Renal cortical epithelial cell (primary cell): ENCODE measurements at places on chromosomes 7 and 10. TPM values are rescaled to one million over a fixed set of nuclear protein-coding genes. Genes with fewer than 3 reads are reported as not detected.

DNA sequence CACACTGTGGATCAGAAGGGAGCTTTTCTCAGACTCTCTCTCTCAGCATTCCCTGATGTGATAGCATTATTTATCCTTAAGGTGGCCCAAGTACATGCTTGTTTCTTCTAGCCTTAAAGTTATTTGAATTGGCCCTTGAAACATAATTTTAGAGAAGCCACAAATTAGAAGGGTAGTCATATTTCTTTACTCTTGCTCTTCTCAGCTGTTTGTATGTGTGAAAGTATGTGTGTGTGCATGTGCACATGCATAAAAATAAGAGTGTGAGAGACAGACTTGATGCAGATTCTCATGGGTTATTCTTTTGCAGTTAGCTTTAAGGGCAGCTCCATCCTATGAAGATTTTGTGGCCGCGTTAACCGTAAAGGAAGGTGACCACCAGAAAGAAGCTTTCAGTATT lies 50.1 kb downstream of the PLEKHA8 start:
- DNase-seq, result no peak

DNA sequence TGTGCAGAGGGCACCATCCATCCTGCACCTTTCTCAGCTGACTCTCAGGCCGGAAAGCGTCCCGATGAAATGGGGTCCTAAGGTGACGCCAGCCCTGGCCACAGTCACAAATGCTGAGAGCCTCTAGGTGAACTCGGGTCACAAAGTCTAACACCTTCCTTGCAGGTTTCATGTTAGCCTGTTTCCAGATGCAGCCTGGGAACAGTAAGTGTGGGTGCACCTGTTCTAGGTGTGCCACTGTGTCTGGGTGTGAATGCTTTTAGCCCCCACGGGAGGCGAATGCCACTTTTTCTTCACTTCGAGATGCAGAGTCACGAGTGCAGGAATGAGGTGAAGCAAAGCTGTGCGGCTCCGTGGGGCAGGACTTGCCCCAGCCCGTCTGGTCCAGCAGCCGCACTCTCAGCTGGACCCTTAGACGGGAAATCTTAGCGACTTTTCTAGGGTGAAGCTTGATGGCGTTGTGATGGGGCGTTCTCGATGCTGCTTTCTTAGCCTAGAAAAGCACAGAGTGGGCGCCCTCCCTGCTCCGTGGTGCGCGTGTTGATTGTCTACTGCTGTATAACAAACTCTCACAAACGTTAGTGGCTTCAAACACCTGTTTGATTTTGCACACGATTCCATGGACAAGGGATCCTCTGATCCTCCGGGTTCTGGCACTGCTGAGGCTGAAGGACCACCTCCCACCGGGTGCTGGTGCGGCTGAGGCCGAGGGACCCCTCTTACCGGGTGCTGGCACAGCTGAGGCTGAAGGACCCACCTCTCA lies 13.6 kb upstream of the VIPR2 start:
- no peak for DNase-seq

The ZNF735 gene
- not detected in 2 replicates for total RNA-seq

DNA sequence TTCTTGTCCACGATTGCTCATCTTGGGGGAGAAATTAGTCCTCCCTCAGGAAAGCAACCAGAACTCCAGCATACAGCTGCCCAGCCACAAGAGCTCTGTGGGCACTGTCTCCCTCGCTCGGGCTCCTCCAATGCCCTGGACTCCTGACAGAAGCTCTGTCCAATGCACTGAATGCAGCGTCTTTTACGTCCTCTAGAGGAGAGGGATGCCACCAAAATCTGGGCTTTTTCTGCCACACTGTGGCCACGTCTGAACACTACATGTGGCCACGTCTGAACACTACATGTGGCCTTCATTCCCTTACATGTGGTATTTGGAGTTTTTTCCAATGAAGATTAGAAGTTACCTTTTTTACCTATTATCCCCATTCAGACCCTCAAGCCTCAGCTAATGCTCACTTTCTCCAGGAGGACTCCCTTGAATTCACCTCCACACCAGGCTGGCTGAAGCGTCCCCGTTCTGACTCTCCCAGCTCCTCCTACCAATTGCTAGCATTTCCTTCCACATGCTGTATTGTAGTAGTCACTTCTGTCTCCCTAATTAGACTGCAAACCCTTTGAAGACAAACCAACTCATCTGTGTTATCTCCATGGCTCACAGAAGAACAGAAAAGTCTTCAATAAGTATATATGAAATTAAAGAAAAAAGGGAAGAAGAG lies 134.3 kb upstream of the PDE1C start:
- peak; percentile 68 for DNase-seq

The C10orf71 gene
- total RNA-seq, result not detected in 2 replicates

- DNase-seq, result no peak
These were observed 195.7 kb downstream of the TSPAN12 start for GRCh38 chr7:120662291-120662690.

- DNase-seq, result no peak
These were observed 54.2 kb downstream of the MET start for GRCh38 chr7:116726149-116726548.

GRCh38 chr10:48740988-48741387 lies 56.3 kb downstream of the WDFY4 start:
- DNase-seq, result no peak

The SFTPA1 gene
- total RNA-seq, result not detected in 2 replicates

DNA sequence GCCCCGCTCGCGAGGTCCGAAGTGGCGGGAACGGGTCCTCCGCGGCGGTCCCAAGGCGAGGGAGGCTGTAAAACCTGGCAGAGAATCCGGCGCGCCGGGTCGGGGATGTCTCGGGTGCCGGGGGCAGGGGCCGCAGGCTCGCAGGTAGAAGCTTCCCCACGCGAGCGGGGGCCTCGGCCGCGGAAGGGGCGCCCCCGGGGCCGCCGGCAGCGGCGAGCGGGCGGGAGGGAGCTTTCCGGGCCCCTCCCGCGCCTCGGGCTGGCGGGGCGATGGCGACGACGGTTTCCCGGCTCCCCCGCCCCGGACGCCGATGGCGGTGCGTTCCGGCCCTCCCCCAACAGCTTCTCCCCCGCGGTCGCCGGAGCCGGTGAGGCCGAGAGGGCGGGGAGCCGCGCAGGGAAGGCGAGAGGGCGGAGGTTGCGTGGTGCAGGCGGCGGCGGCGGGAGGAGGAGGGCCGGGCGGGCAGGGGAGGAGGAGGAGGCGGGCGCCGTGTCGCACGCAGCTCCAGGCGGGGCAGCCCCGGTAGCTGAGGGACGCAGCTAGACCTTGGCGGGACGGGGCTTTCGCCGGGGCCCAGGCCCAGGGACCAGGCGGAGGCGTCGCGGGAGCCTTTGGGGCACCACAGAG lies at the start of gene CUL1:
Gene CUL1, plus strand, starts transcription at position 507 of the 627 bp plus-strand sequence. CDS start 31,220 bp downstream, outside the sequence.
- peak; percentile 29 for DNase-seq

- DNase-seq, result no peak
These were observed 118.7 kb downstream of the MKX start for GRCh38 chr10:27626890-27627289.

DNA sequence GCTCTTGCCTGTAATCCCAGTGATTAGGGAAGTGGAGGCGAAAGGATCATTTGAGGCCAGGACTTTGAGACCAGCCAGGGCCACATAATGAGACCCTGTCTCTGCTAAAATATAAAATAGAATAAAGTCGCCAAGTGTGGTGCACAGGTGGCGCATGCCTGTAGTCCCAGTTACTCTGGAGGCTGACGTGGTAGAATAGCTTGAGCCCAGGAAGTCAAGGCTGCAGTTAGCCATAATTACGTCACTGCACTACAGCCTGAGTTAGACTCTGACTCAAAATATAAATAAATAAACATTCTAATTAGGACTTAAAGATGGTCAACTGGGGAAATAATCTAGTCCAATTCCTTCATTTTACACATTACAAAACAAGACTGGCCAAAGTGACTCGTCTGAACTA lies 768 bp downstream of the CHCHD2 start:
- peak; percentile 78 for DNase-seq

The MXI1 gene
- total RNA-seq, result 18.4 and 37.2 TPM in 2 replicates

The MOGAT3 gene
- total RNA-seq, result not detected in 2 replicates

DNA sequence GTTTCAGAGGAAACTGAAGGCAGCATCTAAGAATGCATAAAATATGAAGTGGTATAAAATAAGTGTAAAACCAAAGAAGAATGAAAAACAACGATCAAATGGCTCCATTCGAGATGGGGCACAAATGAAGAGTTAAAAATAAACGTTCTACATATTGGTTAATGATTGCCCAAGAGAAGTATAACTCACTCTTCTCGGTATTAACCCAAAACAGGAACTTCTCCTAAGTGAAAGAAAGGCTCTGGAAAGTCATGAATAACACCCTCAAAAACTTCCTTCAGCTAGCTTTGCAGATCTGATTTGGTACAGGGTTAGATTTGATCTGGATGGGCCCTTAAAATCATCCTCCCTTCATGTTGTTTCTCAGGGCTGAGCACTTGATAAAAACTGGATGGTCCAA lies 94.3 kb upstream of the ADO start:
- no peak for DNase-seq
